ENCODE measurements at places on chromosomes 16 and 17.

DNA sequence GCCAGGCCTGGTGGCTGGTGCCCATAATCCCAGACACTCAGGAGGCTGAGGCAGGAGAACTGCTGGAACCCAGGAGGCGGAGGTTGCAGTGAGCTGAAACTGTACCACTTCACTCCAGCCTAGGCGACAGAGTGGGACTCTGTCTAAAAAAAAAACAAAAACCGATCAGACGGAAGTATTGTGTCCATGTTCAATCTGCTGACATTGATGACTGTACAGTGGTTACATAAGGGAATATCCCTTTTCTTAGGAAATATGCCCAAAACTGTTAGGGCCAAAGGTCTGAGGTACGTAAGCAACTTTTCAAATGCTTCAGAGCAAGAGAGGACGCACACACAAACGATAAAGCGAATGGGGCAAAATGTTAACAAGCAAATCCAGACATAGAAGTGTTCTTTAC lies 69.8 kb upstream of the DNAH17 start:
- no peak for DNase-seq

DNA sequence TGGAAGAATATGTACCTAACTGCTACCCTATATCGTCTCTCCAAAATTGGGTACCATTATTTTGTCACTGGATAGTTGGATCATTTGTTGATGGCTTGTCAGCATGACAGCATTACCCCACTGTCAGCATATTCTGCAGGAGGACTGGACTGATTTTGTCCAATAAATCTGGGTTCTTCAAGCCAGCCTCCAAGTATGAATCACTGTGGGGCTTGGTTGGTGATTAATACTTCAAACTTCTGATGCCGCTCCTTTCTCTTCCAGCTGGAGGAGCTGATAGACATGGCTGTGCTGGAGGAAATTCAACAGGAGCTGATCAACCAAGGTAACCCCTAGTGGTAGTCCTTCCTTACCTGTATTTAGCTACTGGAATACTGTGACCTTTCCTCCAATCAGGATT lies 2.5 kb downstream of the RPAIN start:
- DNase-seq, result no peak

GRCh38 chr17:40188694-40189093 lies 11.4 kb downstream of the RAPGEFL1 start:
- no peak for DNase-seq

DNA sequence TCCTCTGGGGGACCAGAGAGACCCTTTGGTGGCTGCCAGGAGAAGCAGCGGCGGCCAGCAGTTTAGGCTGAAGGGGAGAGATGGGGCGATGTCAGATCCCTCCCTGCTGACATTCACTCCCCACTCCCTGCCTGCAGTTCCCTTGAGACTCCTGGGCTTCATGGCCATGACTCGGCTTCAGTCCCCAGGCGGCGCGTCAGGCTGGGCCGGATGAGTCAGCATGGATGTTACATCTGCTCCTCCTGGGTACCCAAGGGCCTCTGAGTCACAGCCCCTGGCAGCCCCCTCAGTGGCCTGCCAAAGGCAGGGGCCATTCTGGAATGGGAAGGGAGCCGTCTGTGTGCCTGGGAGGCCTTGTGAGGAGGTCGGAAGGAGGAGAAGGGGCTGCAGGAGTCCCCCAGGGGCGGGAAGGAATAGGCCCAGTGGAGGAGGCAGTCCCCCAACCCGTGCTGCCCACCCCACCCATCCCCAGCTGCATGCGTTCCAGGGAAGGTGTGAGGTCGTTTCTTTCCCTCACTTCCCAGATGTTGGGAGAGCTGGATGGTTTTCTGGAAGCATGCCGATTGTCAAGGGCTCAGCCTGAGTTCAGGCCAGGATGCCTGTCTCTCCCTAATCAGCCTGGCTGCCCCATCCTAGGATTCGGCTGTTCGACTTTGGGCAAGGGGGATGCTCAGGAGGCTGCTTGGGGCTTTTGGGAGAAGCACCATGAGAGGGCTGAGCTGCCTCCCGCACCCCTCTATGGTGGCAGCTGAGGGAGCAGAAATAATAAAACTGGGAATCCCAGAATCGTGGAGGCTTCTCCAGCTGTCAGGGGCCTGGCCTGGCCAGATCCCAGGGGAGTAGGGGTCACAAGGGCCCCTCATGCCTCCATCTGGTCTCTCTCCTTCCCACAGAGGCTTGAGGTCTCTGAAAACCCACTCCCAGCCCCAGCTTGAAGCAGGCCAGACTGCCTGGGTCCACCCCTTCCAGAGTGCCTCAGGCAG lies 9.7 kb downstream of the RHBDL3 start:
- DNase-seq, result no peak

GRCh38 chr17:63917646-63918045 lies 993 bp downstream of the GH1 start:
- DNase-seq, result no peak
